IgD-negative memory B cell (primary cell): ENCODE measurements at places on chromosomes 1 and 21. TPM values are rescaled to one million over a fixed set of nuclear protein-coding genes. Genes with fewer than 3 reads are reported as not detected.

The SH2D1B gene
- 0.26 TPM for polyA plus RNA-seq

The HSD3B1 gene
- polyA plus RNA-seq, result not detected

The PYHIN1 gene
- 37.8 TPM for polyA plus RNA-seq

The DIO1 gene
- polyA plus RNA-seq, result 0.18 TPM

The CNR2 gene
- 52.1 TPM for polyA plus RNA-seq

The OR6K3 gene
- polyA plus RNA-seq, result not detected

The OR10Z1 gene
- polyA plus RNA-seq, result not detected

The FAM20B gene
- polyA plus RNA-seq, result 5.5 TPM

The OR2L5 gene
- polyA plus RNA-seq, result not detected

The FCRL3 gene
- 84.5 TPM for polyA plus RNA-seq

The DISC1 gene
- polyA plus RNA-seq, result 0.68 TPM

The ANGPTL3 gene
- not detected for polyA plus RNA-seq

The KRTAP7-1 gene
- polyA plus RNA-seq, result not detected

The KRTAP13-2 gene
- not detected for polyA plus RNA-seq

The NFASC gene
- polyA plus RNA-seq, result 0.50 TPM

The UBXN10 gene
- polyA plus RNA-seq, result 0.39 TPM

The HPCA gene
- polyA plus RNA-seq, result not detected

The C1orf94 gene
- polyA plus RNA-seq, result not detected

The SERINC2 gene
- polyA plus RNA-seq, result not detected

The GPR3 gene
- polyA plus RNA-seq, result 0.16 TPM

The ST3GAL3 gene
- 14.3 TPM for polyA plus RNA-seq
